ENCODE measurements at places on chromosomes 2 and 18.
A peak's percentile ranks its signal among the peaks of the same experiment; 100 is the strongest.

- peak; percentile 42 for DNase-seq
These were observed 697 bp downstream of the ITGA4 start for GRCh38 chr2:181457741-181458425.

- DNase-seq, result no peak
These were observed 100.3 kb downstream of the FEZ2 start for GRCh38 chr2:36497570-36498163.

DNA sequence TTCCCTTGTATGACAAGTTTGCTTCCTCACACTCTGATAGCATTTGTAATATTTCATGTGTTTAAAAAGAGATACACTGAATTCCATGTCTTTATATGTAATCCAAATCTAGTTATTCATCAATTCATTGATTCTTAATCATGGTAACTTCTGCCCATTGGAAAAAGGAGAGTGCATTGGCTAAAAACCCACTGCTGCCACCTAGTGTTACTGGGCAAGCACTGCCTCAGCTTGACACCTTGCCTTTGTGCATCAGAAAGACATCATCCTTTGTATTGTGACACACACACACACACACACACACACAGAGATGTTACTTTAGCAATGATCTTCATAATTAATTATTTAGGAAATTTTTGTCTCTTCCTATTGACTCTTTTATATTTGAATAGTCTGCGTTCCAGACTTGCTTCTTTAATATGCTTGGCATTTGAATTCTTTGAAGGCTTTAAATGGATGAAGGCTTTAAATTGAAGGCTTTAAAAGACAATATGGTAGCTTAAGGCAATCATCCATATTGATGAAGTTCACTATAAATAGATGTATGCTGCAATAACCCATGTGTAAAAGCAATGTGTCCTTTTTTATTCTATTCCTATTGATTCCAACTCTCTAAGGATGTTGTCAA lies 414.2 kb upstream of the CHST9 start:
- DNase-seq, result no peak

GRCh38 chr18:74862094-74862493 lies 264.4 kb downstream of the ZNF407 start:
- no peak for DNase-seq
